ENCODE measurements at places on chromosomes 7 and 10.

- no peak for DNase-seq
Observed at GRCh38 chr10:93088466-93088865, 14.8 kb downstream of the CYP26A1 start.

DNA sequence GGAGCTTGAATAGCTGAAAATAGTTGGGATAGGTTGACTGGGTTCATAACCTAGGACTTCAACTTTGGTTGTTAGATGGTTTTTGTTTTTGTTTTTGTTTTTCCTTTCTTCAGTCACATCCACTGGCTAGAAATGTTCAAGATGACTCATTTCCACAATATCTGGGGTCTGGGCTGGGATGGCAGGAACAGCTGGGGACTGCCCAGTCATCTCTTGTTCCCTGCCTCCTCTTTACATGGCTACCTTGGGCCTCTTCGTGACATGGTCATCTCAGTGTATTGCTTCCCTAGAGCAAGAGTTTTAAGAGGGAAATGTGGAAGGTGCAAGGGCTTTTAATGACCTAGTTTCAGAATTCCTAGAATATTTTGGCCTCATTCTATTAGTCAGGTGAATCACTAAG, 915.8 kb downstream of the XPNPEP1 start:
- no peak for DNase-seq

DNA sequence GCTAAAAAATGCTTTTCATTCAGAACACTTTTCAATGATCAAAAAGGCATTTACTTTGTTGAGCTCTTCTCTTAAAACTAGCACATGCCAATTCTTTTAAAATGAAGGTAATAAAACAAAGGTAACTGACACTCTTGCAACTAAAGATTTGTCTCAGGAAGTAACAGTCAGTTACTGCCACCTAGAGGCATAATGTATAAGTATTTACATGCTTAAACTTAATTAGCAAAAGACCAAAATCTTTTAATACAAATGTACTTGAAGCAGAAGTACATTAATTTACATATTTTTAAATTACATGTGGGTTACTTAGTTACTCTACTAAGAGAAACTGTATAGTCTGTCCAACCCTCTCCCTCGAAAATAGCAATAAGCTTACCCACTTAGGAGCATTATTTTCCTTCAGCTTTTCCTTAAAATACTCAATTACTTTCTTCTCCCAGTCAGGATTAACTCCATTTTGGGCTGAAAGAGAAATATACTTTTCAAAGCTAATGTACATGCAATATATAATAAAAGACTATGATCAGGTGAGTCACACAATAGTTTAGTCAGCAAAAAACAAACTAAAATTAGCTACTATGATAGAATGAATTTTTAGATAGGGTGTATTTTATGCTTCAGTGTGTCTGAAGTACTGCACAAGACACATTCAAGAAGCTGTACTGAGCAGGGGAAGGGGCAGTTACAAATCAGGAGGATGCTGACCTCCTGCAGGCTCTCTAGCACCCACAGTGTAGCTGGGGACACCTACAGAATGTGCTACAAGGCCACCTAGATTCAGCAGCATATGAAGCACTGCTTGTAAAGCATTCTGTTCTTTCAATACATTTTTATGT, 13.0 kb downstream of the MCMBP start:
- DNase-seq = no peak

GRCh38 chr10:113427236-113427735, 125.6 kb upstream of the HABP2 start:
- no peak for DNase-seq

- no peak for DNase-seq
Observed at GRCh38 chr7:27125986-27126394, 4.6 kb downstream of the HOXA4 start.

GRCh38 chr7:151249034-151249731, 689 bp upstream of the SMARCD3 start:
- no peak for DNase-seq

- DNase-seq = no peak
Observed at GRCh38 chr10:47452495-47453140, 31.3 kb downstream of the ANXA8 start.

- no peak for DNase-seq
Observed at GRCh38 chr7:123502201-123502600, 32.2 kb downstream of the IQUB start.

GRCh38 chr7:2840458-2840857, 3.6 kb downstream of the GNA12 start:
- DNase-seq = no peak

DNA sequence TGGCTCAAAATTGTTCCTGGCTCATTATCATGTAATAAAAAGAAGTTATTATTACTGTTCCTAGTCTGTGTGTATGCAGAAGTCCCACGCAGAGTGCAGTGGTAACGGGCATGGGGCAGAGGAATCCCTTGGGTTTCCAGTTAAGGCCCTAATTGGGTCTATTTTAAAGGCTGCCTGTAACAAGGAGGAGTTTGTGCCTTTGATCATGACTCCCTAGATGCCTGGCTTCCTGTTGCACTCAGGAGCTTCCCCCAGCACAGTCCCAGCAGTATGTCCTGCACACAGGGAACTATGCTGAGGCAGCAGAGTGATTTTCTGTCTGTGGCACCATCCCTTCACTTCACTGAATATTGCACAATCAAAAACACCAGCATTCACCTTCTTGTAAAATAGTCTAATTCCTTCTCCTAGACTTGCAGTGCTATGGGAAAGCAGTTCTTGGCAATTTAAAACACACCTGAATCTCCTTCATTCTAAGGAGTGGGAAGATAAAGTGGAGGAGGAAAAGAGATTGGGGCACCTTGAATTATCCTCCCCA, 22.9 kb downstream of the SORCS1 start:
- no peak for DNase-seq

DNA sequence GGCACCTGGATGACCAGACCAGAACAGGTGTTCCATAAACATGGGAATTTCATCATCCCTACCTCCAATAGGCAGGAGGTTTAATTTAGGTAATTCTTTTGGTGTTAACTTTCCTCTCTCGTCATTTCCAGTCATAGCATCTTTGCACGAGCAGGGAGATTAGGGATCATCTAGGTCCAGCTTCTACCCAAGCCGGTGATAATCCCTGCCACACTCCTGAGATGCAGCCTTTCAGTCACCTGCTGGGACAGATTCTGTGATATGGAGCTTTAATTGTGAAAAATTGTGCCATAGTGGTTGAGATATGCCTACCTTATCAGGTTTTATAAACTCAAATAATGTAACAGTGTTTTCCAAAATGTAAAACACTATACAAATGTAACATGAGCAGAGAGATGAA, 191.8 kb upstream of the AOAH start:
- DNase-seq = no peak

DNA sequence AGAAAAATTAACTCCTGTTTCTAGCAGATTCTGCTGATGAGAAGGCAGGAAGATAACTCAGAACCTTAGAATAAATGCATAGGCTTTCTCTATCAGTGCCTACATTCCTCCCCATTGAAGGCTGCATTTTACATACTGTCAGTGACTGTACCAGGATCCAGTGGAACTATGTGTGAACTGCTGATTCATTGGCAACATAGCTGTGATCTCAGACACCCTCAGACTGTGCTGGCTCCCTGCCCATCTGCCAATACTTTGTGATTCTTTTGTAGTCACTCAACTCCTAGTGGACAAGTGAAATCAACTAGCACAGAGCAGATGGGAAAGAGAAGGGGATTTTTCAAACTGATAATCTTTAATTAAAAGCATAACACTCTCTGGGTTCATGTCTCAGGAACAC, 375.8 kb downstream of the MDFIC start:
- DNase-seq = no peak

GRCh38 chr7:129947701-129948100, 5.1 kb downstream of the UBE2H start:
- DNase-seq = no peak

DNA sequence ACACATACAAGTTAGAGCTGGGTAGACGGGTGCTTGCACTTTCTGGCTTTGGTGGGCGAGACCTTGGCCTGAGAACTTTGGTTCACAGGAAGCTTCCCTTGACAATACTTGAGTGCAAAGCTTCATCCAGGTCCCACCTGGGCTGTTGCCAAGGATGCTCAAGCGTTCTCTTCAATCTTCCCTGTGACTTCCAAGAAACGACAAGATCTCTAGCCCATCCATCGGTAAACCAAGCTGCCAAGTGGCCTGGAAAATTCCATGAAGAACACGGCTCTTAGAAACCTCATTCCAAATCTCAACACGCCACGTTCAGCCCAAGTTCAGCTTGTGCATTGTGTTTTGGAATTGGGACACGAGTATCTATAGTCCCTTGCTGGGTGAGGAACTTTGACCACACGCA, 84.7 kb downstream of the CHST15 start:
- no peak for DNase-seq

DNA sequence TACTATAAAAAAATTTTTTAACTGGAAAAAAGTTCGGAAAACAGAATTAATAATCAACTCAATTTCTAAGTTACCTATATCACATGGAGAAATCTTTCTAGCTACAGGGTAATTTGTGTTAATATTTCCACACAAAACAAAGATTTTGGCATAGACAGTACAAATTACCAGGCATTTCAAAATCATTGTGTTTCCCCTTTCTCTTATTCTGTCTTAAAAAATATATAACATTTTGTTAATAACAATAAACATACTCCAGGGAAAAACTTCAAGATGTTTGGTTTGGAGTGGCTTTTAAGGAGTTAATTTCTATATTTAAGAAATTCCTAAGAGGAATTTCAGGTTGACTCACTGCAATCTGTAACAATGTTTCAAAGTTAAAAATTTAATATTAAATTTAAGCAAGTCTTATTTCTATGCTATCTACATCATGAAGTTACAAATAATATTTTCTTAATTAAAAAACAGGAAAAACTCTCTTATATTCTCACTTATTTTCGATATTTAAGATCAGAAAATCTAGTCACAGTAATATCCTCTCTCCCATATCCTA, 132.6 kb downstream of the NRBF2 start:
- no peak for DNase-seq

- DNase-seq = no peak
Observed at GRCh38 chr7:49805371-49806007, 32.1 kb downstream of the VWC2 start.

DNA sequence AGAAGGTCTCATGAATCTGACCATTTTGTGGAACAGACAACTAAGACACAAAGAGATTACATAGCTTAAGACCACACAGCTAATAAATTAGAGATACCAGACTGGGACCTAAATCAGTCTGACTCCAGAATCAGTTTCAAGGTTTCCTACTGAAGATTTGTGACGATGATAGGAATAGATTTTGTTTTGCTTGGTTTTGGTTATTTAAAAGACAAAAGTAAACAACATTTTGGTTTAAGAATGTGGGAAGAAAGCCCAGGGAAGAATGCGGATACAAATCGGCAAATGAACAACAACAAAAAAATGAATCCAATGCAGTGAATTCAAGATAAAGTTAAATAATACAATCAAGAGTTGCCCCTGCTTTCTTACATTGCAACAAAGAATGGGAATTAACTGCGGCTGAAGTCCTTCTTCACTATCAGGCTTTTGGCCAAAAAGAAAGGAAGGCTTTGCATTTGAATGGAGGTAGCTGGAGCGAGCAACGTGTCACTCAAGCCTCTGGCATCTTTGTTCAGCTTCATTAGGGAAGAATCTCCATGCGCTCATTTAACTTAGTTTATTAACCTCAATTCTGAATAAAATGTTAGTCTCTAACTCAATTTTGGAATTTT, 210.8 kb downstream of the ADAM12 start:
- DNase-seq = no peak

DNA sequence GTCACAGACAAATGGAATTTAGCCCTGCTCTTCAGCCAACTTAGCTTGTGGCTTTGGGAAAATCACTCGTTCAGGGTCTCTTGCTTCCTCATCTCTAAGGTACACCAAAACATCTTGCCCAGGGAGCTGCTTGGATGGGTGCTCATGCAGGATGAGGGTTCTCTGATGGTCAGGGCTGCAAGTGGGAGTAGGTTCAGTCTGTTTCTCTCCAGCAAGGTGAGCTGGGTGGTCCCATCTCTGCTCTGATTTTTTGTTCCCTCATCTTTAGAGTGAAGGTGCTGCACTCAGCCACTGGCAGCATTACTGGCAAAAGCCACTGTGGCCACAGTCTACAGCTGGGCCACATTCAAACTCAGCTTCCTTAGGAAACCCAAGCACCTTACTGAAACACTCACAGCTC, 149.9 kb upstream of the GPR26 start:
- no peak for DNase-seq

DNA sequence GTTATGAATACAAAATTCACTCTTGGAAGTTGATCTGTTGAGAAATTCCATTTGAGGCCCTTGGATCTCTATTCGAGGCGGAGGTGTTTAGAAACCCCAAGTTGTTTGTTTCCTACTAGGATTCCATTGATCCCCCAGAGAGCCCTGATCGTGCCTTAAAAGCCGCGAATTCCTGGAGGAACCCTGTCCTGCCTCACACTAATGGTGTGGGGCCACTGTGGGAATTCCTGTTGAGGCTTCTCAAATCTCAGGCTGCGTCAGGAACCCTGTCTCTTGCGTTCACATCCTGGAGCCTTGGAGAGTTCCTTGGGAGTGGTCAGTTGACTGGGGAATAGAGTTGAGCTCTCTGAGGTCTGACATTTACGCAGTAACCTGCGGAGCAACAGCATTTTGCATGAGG, 1.2 kb downstream of the CFAP69 start:
- no peak for DNase-seq

DNA sequence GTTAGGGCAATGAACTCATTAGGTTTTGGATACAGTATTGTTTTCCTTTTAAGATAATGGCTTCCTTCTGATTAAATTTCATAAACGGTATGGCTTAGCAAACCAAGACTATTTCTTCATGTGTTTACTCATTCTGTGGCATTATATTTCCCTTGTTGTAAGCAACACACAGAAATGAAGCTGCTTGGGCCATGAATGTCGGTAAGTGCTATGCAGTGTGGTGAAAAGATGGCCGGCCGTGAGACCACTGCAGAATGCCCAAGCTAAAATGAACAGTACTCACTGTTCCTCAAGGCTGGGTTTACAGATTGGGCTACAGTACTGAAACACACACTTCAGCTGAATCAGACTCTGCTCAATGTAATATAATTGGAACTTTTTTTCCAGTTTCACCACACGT, 8.1 kb downstream of the APBB1IP start:
- no peak for DNase-seq

GRCh38 chr7:133789974-133790373, 337.2 kb upstream of the LRGUK start:
- DNase-seq = no peak

DNA sequence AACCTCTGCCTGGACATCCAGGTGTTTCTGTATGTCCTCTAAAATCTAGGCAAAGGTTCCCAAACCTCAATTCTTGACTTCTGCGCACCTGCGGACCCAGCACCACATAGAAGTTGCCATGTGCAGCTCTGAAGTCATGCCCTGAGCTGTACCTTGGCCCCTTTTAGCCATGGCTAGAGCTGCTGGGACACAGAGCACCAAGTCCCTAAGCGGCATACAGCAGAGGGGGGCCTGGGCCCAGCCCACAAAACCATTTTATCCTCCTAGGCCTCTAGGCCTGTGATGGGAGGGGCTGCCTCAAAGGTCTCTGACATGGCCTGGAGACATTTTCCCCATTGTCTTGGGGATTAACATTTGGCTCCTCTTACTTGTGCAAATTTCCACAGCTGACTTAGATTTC, 14.6 kb downstream of the TMEM243 start:
- DNase-seq = no peak

All from stimulated activated CD4-positive, alpha-beta T cell treated with anti-CD3 and anti-CD28 coated beads, TNF-alpha, amount 100 ng/mL, for 1 hour (primary cell).